ENCODE measurements at places on chromosomes 1 and 21. TPM values are rescaled to one million over a fixed set of nuclear protein-coding genes. Genes with fewer than 3 reads are reported as not detected.

DNA sequence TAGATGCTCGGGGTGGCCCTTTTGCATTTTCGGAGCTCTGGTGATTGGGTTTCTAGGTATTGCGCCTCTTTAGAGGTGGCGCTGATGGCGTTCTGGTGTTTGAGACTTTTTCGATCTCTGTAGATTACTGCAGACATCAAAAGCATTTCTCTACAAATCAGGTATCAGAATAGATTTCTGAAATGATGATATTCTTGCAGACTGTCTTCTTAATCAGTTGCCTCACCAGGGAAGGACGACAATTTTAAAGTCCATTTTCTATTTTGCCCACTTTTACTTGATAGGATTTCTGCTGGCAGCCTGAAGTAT is 65.2 kb upstream of the VAMP3 start:
- no peak for DNase-seq

GRCh38 chr1:247884797-247885413 is 10.5 kb upstream of the OR2W3 start:
- DNase-seq, result no peak

- DNase-seq, result no peak
Observed at GRCh38 chr1:14654554-14654953, 56.1 kb downstream of the KAZN start.

Gene PLEKHG5
- 25.6 TPM for total RNA-seq

Gene C1QB
- total RNA-seq, result 4.8 TPM

Measured in occipital lobe (tissue), 3 donors.